Cerebellar cortex (tissue), 1 donor: ENCODE measurements at places on chromosomes 7 and 10.

- DNase-seq = peak; percentile 78
These were observed 244.4 kb downstream of the TNS3 start for GRCh38 chr7:47337531-47337930.

DNA sequence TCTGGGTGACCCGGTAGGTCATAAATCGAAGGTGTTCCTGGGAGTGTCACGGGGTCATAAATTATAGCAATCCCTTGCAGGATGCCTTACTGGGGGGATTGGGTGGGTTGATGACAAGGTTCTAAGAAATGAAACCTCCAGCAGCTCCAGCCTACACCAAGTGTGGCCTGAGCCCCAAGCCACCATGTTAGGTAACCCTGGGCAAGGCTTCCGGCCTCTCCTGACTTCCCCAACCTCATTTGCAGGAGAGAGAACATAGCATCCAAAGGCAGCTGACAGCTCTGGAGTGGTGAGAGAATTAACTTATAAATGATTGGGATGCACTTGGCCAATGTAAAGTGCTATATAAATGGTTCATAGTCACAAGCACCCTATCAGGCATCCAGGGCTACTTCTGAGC is 52.8 kb upstream of the TMEM273 start:
- DNase-seq = no peak

- DNase-seq = no peak
These were observed 26.1 kb upstream of the DUSP5 start for GRCh38 chr10:110471566-110472139.

GRCh38 chr7:142298627-142299026 is 40.8 kb upstream of the PRSS58 start:
- DNase-seq = no peak

- peak; percentile 94 for DNase-seq
These were observed 81.3 kb downstream of the CDK6 start for GRCh38 chr7:92754919-92755581.

DNA sequence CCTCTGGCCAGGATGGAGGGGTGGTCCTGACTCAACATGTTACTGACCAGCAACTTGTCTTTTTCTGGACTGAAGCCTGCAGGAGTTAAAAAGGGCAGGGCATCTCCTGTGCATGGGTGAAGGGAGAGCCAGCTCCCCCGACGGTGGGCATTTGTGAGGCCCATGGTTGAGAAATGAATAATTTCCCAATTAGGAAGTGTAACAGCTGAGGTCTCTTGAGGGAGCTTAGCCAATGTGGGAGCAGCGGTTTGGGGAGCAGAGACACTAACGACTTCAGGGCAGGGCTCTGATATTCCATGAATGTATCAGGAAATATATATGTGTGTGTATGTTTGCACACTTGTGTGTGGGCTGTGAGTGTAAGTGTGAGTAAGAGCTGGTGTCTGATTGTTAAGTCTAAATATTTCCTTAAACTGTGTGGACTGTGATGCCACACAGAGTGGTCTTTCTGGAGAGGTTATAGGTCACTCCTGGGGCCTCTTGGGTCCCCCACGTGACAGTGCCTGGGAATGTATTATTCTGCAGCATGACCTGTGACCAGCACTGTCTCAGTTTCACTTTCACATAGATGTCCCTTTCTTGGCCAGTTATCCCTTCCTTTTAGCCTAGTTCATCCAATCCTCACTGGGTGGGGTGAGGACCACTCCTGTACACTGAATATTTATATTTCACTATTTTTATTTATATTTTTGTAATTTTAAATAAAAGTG is 6.0 kb downstream of the PLAU start:
- DNase-seq = no peak

DNA sequence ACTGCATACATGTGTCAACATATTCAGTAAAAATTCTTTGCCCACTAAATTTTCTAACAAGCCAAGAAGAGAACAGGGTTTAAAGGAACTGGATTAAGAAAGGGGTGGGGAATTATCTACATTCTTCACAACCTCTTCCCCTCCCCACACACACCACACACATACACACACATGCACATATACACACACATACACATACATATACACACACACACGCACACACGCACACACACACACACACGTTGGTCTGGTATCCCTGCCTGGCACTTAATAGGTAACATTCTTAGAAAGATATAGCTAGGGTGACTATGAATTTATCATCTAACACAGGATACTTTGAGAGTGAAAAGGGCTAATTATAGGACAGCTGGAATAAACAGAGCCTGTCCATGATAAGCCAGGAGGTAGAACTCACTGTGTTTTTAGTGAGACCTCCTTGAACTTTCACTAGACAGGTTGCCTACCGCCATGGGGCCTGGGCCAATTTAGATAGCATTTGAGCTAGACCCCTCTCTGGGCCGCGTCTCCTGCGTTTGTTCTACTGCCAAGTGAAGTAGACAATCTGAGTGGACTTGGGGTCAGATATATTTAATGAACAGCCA is 33.1 kb upstream of the EPC1 start:
- DNase-seq = no peak

DNA sequence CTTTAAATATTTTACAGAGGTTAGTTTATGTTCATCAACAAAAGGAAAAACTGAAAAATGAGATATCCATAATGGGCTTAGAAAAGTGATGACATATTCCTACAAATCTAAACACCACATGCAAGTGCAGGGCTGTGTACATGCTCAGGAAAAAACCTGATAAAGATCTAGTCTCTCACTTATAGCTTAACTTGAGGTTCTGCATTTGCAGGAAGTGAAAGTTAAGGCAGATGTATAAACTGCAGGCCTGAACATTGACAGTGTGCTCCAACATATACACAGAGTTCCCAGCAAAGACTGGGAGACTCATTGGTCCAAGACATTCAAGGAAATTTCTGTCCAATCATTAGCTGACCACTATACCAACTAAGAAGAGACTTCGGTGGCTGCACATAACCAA is 63.8 kb upstream of the RET start:
- DNase-seq = no peak

DNA sequence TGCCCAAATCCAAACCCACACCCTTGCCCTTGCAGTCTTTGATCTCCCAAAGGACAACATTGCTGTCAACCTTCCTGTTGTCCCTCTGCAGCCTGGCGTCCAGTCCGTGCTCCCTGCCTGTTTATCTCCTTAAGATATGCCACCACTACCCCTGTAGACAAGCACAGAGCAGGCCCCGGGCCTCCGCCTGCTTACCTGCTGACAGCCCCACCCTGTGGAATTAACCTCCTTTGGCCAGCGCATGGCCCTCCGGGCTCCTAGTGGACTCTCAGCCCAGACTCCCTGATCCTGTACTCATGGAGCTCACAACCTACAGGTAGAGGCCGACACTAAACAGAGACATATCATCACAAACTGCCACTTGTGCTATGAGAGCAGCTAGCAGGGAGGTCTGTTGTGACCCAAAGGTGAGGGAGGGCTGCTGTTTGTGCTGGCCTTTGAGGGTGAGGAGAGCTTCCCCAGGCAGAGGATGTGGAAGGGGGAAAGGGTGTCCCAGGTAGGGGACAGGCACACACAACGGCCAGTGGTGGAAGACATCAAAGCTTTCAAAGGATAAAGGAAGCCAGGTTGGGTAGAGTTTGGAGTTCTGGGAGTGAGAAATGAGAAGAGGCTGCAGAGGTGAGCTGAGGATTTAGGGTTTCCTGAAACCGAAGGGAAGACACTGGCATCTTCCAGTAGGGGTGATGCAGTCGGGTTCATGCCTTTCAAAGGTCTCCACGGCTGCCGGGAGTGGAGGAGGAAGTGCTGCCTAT is 174.5 kb upstream of the ZMIZ1 start:
- no peak for DNase-seq

GRCh38 chr10:124921261-124921660 is 20.7 kb upstream of the ZRANB1 start:
- DNase-seq = no peak

GRCh38 chr7:124338861-124339260 is 306.0 kb upstream of the TMEM229A start:
- DNase-seq = no peak

- DNase-seq = peak; percentile 23
These were observed 101.2 kb upstream of the KLF6 start for GRCh38 chr10:3886191-3886590.

GRCh38 chr7:27098578-27099451 is 3.0 kb upstream of the HOXA1 start:
- DNase-seq = no peak

GRCh38 chr7:19707240-19707639 is 1.6 kb downstream of the POLR1F start:
- DNase-seq = no peak

- DNase-seq = no peak
These were observed 2.4 kb upstream of the EVX1 start for GRCh38 chr7:27240015-27240731.

DNA sequence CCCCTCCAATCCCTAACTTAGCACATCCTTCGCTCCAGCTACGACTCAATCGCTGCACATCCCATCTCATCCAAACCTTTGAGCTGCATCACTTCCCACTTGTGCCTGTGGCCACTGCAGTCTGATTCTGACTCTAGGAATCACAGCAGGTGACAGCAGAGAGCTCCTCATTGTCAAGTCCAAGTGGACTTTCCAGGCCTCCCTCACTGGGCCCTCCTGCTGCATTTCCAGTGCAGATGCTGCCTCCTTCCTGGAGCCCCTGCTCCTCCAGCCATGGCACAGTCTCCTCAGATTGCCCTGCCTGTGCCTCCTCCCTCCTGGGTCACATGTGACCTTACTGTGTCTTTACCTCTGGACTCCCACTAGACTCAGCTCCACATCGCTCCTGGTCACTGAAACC is 157.3 kb downstream of the USP6NL start:
- no peak for DNase-seq

- DNase-seq = no peak
These were observed 511.1 kb downstream of the GLRX3 start for GRCh38 chr10:130647341-130647740.

DNA sequence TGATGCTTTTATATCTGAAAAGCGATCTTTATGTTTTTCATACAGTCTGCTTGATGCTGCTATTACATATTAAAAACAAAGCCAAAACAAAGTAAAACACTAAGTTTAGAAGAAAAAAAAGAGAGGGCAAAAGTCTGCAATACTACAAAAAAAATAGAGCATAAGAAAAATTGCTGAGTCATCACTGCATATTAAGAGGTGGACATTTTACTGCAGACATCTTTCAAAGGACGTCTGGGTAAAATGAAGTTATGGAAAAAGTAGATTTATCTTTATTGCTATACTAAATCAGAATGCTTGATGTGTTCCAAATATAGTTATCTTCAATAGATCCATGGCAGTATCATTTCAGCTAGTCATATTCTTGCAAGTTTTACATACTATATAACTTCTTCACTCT is 172.0 kb downstream of the MAGI2 start:
- no peak for DNase-seq

DNA sequence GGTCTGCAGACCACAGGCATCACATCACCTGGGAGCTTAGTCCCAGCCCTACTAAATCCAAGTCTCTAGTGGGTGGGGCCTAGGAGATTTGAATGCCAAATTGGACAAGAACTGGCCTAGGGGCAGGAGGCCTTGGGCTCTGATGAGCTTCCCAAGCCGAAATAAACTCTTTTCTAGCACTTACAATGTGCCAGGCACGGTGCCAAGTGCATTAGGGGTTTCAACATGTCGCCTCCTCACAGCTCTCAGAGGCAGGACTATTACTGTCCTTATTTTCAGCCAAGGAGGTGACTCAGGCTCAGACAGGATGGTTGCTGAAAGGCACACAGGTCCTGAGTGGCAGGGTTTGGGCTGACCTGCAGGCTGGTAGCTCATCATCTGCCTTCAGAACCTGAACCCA is 9.2 kb upstream of the CPA1 start:
- DNase-seq = no peak

DNA sequence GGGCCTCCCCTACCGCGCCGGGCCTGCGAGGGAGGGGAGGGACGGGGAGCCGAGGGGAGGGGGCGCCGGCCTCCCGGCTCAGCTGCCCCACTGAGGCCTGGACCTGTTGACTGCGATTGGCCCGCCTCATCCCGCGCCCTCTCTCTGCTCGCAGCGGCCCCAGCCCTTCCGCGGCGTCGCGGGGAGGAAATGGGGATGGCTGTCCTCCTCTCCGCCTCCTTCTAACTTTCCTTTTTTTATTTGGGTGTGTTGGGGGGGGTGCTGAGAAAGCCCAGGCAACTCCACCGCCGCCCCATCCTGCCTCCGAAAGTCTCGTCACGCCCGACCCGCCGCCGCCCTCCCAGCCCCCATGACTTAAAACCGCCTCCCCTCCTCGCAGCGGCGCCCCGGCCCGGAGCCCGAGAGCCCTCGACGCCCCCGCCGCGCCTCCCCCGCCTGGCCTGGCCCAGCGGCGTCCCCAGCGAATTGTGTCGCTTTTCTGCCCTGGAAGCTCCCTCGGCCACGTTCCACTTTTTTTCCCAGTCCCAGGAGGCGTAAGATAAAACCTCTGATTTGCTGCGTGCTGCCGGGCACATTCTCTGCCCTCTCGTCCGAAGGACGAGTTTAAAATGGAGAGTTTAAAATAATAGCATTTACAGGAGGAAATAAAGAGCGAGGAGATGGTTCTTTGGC is 842 bp upstream of the SKIDA1 start:
- DNase-seq = peak; percentile 72

- no peak for DNase-seq
These were observed 130.9 kb upstream of the PRR15 start for GRCh38 chr7:29432721-29433120.

DNA sequence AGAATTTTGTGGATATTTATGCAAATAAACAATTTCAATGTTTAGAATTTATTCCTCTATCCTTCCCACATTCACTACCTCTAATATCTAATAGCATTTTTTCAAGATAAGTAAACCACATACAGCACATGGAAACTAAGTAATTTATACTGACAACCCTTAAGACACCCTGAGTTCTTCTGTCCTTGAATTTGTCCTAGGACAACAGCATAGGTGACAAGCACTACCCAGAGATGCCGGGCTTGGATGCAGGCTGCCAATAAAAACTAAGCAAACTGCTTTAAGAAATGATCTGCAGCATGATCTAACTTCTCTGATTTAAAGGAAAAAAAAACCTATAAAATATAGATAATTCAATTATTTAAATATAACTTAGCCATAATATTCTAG is 22.7 kb downstream of the NT5C3A start:
- DNase-seq = no peak

- no peak for DNase-seq
These were observed 55.3 kb downstream of the TFAM start for GRCh38 chr10:58440484-58440883.

DNA sequence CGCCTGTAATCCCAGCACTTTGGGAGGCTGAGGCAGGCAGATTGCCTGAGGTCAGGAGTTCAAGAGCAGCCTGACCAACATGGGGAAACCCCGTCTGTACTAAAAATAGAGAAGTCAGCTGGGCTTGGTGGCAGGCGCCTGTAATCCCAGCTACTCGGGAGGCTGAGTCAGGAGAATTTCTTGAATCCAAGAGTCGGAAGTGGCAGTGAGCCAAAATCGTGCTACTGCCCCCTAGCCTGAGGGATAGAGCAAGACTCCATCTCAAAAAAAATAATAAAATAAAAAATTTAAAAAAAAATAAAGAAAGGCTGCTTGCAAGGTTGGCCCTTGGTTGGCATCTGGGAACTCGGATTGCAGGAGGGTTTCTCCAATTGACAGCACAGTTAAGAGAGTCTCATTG is 221.6 kb downstream of the DGKI start:
- DNase-seq = no peak
